ENCODE measurements at places on chromosomes 6 and 20.

- no peak for DNase-seq
Measured at GRCh38 chr6:3884007-3884745, 35.0 kb downstream of the FAM50B start.

- DNase-seq: no peak
Measured at GRCh38 chr6:119717942-119718341, 368.4 kb upstream of the MAN1A1 start.

DNA sequence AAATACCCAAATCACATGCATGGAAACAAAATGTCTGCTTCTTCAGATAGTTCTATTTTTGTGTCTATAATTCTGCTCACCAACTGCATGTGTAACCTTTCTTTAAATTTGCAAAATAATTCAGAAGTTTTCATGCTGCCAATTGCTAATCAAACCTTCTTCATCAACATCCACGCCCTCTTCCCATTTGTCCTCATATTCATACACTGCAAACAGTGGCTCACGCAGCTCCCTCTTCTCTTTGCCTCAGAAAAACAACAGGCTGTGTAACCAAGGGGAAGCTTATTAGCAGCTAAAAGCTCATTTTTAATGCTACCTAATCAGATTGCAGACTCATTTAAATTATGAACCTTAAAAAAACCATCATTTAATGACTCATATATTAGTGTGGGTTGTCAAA is 555.0 kb upstream of the EPHA7 start:
- DNase-seq: no peak

GRCh38 chr20:10984294-10984693 is 310.5 kb upstream of the JAG1 start:
- DNase-seq: no peak

GRCh38 chr20:58135441-58136148 is 92.9 kb downstream of the ANKRD60 start:
- no peak for DNase-seq

DNA sequence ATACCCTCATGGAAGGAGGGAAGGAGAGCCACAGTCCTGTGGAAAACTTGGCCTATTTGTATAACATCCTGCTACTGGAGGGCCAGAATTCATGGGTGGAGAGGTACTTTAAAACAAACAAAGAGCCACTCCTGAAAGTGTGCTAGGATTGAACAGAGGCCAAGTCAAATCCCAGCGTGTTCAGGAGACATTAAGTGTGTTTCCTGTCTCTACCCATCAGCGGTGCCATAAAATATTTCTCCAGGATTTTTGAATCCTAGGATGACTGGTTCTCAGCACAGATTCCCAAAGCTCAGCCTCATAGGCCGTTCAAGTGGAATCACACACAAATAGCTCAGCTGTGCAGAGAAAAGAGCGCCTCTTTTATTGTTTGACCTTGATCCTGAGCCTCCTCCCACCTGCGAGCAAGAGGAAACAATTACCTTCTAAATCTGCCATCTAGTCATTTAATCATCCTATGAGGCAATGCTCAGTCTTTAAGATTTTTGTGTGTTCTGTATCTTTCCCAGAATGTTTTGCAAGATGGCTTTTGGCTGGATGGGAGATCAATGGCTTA is 31.8 kb upstream of the RALGAPA2 start:
- DNase-seq: peak; percentile 19

DNA sequence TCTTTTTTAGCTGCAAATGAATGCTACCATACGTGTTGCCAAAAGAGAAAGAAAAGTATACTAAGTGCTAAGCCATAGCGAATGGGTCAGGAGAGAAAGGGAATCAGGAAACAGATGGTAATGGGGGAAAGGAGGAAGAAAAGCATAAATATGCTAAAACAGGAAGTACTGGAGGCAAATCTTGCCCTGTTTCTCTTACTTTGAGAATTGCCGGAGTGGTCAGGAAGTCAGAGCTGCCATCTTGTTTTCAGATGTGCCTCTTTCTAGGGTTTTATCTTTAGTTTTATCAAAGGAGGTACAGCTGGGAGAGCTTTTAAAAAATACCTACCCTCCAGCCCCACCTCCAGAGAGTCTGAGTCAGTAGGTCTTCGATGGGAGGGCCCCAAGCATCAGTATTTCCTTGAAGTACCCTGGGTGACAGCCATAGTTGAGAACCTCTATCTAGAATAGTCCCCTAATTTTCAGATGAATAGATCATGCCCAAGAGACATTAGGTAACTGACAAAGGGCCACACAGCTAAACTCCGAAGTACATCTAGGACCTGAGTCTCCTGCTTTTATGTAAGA is 193.3 kb downstream of the CLIC5 start:
- DNase-seq: no peak

GRCh38 chr6:87747646-87748045 is 45.6 kb upstream of the AKIRIN2 start:
- no peak for DNase-seq

- DNase-seq: no peak
Measured at GRCh38 chr6:2385471-2385983, 140.1 kb upstream of the GMDS start.

DNA sequence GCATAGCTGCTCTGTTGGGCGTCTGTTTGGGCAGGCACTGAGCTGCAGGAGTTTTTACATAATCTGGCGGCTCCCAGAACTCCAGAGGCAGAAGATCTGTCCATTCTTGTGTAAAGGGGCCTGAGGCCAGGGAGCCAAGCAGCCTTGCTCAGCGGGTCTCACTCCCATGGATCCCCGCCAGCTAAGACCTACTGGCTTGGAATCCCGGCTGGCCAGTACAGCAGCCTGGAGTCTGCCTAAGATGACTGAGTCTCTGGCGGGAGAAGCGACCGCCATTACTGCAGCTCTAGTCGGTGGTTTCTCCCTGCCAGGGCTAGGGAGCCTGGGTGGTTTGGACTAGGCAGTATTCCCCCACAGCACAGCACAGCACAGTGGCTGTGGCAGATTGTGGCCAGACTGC is 268.4 kb upstream of the SYNCRIP start:
- no peak for DNase-seq

GRCh38 chr6:117276778-117277316 is 11.5 kb downstream of the VGLL2 start:
- DNase-seq: no peak

GRCh38 chr6:31529329-31530150 is 778 bp downstream of the MCCD1 start:
- peak; percentile 35 for DNase-seq

GRCh38 chr20:37868851-37869333 is 34.0 kb upstream of the VSTM2L start:
- DNase-seq: no peak

DNA sequence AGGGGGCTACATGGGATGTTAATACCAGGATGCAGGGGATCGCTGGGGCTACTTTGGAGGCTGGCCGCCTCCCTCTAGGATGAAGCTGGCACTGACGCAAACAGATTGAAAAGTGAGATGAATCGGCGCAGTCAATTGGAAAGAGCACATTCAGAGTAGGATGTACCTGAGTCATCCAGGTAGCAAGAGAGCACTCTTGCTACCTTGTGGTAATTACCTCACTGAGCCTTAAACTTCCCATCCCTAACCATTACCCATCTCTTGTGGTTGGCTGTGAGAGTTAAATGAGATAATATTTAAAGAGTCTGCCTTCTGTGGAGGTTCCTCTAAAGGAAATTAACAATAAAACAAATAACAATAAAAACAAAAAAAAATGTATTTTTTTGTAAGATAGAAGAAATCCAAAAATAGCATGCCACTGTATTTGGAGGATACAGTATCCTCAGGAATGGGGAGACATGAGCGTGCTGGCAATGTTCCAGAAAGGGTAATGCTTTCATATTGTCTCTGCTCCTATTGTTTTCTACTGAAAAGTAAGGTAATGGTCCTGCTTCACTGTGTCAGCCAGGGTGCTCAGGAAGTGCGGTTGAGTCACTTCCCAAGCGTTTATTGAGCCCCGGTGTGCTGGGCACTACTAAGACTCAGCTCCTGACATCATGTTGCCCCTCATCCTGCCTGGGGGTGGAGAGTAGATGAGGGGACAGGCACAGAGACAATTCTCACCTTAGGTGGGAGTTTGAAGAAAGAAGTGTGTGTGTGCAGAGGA is 301.1 kb downstream of the EYA4 start:
- DNase-seq: no peak

All from kidney (tissue), 22 donors.